NCI-H187 treated with DMSO at 0.1 percent for 48 hours (cell line): ENCODE measurements at places on chromosomes 12 and 14.

GRCh38 chr12:131671276-131671675 is 39.6 kb upstream of the SFSWAP start:
- DNase-seq = no peak

GRCh38 chr12:27593266-27593665 is 69.3 kb downstream of the PPFIBP1 start:
- no peak for DNase-seq

DNA sequence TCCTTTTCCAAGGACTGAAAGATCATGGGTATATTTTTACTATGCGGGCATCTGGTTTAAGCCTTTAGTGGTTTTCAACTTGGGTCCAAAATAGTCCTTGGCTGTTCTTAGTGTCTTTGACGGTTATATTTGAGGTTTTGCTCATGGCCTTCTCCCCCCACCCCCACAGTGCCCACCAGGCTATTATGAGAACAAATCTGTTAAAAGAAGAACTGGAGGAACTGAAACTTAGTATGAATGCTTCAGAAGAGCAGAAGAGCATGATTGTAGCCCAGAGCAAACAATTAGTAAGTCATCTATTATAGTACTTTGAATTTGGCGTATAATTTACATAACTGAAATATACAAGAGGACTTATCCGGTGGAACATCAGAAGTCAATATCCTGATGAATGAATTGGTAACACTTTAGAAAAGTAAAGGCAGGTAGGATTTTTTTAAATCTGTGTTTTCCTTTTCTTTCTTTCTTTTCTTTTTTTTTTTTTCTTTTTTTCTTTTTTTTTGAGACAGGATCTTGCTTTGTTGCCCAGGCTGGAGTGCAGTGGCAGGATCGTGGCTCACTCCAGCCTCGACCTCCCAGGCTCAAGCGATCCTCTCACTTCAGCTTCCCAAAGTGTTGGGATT is 71.8 kb upstream of the BCAT1 start:
- DNase-seq = no peak

DNA sequence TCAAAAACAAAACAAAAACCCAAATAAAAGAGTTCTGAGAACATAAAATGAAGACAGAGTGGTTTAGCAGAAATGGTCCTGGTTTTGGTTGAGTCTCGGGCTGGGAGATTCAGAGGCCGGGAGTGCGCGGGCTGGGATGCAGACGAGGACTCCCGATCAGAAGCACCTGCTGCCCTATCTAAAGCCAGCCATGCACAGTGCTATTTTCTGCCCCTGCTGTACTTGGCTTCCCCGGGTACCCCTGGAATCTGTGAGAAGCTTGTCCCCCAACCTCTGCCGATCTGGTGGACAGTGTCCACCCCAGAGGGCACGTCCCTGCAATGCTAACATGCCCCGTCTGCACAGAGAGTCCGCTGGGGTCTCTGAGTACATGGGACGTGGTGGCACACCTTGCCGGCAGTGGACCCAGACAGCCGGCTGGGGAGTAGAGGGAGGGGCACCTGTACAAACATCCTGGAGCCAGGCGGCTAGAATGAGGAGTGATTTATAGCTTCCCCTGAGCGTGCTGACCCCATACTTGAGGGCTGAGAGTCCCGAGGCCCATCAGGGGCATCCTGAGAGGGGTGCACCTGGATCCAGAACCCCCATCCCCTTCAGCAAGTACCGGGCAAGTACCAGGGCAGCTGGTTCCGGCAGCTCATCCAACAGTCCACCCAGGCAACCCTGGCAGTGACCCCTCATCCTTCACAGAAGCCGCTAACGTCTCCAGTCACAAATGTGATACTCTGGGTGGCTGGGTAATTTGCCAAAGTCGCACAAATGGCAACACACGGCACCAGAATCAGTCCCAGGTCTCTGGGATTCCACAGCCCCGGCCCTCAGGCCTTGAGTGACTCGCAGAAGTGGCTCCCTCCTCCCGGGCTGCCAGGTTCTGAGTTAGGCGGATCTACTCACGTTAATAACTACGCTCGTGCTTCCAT is 37.1 kb downstream of the CHGA start:
- DNase-seq = no peak

- DNase-seq = no peak
These were observed 376.7 kb downstream of the ALG10 start for GRCh38 chr12:34398706-34399630.

GRCh38 chr12:25730489-25731349 is 177.6 kb upstream of the LMNTD1 start:
- DNase-seq = no peak

DNA sequence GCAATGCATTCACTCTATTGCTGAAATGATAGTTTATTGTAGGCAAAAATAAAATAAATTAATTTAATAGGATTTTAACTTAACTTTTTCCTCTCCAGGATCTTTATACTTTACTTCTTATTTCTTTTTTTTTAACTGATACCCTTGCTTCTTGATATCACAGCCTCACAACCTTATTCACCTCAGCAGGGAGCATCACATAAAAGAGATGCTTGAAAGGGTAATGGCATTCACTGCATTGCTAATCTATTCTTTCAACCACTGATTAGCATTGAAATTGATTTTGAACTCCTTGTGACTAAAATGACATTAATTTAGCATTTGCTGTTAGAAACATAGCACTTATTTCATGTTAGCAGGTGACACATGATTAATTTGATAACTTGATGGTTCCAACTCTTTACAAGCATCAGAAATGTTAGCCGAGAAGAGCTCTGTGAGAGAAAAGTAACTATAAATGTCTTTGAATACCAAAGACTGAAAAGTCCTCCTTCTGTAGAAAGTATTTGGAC is 689.5 kb upstream of the MGAT4C start:
- DNase-seq = no peak

GRCh38 chr12:12091977-12092663 is 21.4 kb downstream of the BCL2L14 start:
- DNase-seq = no peak

- DNase-seq = no peak
These were observed 52.8 kb upstream of the CNOT2 start for GRCh38 chr12:70190262-70191010.

DNA sequence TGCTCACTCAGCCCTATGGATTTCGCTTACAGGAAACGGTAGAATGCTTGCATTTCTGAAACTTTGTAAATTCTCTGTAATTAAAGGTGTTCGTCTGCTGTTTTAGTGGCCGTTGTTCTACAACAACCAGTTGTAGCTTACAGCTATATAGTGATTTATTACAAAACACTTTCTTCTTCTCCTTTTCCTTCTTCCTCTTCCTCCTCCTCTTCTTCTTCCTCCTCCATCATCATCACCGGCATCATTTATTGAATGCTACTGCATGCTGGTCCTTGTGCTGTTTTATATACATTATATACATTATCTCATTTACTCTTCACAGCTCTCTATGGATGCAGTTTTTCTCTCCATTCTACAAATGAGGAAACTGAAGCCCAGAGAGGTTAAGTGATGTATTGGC is 6.4 kb downstream of the ETV6 start:
- DNase-seq = no peak

DNA sequence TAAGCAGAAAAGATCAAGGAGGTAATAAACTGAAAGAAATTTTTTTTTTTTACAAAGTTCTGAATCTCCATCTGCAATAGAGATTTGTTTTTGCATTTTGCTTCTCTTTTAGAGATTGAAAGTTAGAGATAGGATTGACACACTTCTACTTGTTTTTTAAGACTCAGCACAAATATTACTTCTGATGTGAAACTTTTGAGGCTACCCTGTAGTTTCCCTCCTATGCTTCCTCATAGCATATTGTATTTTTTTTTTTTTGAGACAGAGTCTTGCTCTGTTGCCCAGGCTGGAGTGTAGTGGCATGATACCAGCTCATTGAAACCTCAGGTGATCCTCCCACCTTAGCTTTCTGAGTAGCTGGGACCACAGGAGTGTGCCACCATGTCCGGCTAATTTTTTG is 32.1 kb upstream of the SGPP1 start:
- DNase-seq = no peak

- DNase-seq = peak; percentile 28
These were observed 1.4 kb upstream of the PWP1 start for GRCh38 chr12:107684029-107684795.

DNA sequence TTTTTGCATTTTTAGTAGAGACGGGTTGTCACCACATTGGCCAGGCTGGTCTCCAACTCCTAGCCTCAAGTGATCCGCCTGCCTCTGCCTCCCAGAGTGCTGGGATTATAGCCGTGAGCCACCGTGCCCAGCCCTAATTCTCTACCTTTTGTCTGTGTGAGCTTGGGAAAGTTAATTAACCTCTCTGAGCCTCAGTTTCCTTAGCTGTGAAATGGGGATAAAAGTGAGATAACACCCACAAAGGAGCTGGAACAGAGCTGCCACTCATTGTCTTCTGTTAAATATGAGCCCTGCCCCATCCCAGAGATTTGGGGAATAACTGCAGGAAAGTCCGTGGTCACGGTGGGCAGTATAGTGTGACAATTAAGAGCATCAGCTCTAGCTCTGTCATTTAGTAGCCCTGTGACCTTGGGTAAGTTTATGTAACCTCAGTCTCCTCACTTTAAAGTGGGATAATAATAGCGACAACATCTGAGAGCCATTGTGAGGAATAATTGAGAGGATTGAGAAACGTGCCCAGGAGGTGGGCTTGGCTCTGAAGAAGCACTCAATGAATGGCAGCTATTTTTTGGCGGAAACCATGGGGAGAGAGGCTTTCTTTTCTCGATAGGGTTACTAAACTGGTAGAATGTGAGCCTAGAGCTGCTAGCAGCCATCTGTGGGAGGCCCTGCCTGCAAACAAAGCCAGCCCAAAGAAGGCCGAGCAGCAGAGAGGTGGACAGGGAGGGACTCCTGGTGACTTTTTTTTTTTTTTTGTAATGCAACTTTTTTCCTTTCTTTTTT is 60.8 kb upstream of the MED13L start:
- no peak for DNase-seq

GRCh38 chr14:68571114-68571591 is 221.7 kb downstream of the ZFP36L1 start:
- DNase-seq = no peak
